ENCODE measurements at places on chromosomes 2 and 18.

- DNase-seq: no peak
These were observed 650 bp upstream of the AFG3L2 start for GRCh38 chr18:12377556-12378197.

- no peak for DNase-seq
These were observed 165.2 kb downstream of the TMEM200C start for GRCh38 chr18:5729983-5730699.

DNA sequence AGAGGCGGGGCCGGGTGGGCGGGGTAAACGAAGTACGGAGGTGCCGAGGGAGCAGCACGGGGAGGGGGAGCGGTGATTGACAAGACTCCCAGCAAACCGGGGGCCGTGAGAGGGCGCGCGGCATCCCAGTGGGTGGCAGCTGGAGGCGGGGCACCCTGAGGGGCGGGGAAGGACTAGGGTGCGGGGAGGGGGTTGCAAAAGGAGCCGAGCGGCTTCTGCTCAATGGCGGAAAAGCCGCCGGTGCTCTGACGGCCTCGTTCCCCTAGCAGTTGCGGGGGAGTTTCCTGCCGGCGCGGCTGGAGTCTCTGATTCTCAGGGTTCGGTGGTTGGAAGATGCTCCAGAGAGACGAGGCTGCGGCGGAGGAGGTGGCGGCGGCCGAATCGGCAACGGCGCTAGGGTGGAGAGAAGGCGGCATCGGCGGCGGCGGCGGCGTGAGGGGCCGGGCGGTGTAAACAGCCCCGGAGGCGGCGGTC, at the start of gene PPM1B:
PPM1B (plus strand) TSS at position 195 of the 474 bp plus-strand sequence. CDS start 32,325 bp downstream, outside the sequence.
- DNase-seq: peak; percentile 99

- no peak for DNase-seq
These were observed 162.2 kb downstream of the CD226 start for GRCh38 chr18:69785466-69785865.

- no peak for DNase-seq
These were observed 52.7 kb downstream of the ABCB11 start for GRCh38 chr2:168978461-168978861.

- no peak for DNase-seq
These were observed 154.2 kb downstream of the DCDC2C start for GRCh38 chr2:3857576-3857975.

- no peak for DNase-seq
These were observed 159.9 kb downstream of the PDE1A start for GRCh38 chr2:182266909-182267308.

DNA sequence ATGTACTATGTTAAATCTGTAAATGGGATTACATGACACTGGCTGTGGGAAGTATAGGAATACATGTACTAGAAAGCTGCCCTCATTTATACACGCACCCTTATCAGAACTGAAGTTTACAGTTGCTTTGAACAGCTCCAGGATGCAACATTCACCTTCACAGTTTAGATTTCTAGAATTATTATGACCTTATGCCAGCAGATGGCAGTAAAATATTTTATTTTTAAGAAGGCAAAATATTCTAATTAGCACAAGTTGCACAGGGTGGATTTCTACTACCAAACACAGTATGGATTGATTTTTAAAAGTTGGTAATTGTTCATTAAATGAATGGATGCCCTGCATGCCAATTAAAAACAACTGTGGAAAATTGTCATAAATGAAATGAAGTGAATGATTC, 670.4 kb downstream of the KCNJ3 start:
- no peak for DNase-seq

GRCh38 chr18:47100212-47100831, 50.0 kb downstream of the HDHD2 start:
- peak; percentile 24 for DNase-seq

DNA sequence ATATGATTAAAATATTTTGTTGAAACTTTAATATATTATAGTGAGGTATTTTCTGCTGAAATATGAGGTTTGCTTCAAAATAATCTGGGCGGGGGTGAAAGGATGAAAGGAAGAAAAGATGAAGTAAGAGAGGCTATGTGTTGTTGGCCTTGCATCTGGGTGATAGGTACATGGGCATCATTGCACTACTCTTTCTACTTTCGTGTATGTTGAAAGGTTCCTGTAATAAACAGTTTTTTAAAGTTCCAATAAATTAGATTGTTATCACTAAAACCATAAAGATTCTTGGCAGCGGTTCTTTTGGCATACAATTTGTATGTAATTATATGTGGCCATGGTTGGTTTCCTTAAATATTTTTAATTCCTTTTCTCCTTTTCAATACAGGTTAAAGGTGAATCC, 23.6 kb upstream of the MSH2 start:
- DNase-seq: no peak

DNA sequence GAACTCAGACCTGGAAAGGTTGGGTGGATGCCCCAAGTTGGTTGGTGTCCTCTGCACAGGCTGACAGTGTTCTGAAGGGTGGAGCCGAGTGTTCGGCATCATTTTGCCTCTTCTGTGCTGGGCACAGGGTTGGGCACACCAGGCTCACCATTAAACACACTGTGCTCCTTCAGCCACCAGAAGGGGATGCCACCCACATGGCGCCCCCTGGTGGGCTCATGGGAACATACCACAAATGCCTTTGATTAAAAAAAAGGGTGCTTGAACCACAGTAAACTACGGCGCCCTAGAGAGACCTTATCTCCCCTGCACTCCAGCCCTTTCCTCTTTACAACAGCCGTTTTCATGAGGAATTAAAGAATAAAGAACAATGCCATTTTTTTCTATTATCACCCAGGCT, 89.4 kb downstream of the CELF4 start:
- DNase-seq: no peak

- no peak for DNase-seq
These were observed 80.5 kb downstream of the GALNT14 start for GRCh38 chr2:31057691-31058090.

GRCh38 chr2:95043300-95044093, 18.0 kb downstream of the MAL start:
- DNase-seq: no peak

DNA sequence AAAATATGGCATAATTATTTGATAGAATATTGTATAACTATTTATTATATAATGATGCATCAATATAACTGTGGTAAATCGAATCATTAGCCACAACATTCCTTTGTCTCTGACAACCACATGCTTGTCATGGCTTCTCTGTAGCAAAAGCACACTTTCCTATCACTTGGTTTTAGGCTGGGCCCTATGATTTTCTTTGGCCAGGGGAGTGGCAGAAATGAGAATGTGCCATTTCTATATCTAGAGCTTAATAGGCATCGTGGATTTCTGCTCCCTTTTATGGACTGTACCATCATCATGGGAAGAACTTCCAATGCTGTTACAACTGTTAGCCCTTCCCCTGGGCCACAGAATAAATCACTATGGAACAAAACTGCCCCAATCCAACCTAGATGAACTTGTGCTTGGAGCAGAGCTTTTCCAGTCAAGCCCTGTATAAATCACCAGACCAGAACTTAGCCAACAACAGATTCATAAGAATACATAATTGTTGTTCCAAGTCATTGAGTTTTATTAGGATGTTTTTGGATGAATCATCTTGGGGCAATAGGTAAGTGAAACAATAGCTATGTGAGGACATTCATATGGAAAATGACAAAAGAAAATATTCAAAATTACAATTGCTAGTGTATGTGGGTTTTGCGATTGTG, 715.8 kb downstream of the ERBB4 start:
- DNase-seq: no peak

DNA sequence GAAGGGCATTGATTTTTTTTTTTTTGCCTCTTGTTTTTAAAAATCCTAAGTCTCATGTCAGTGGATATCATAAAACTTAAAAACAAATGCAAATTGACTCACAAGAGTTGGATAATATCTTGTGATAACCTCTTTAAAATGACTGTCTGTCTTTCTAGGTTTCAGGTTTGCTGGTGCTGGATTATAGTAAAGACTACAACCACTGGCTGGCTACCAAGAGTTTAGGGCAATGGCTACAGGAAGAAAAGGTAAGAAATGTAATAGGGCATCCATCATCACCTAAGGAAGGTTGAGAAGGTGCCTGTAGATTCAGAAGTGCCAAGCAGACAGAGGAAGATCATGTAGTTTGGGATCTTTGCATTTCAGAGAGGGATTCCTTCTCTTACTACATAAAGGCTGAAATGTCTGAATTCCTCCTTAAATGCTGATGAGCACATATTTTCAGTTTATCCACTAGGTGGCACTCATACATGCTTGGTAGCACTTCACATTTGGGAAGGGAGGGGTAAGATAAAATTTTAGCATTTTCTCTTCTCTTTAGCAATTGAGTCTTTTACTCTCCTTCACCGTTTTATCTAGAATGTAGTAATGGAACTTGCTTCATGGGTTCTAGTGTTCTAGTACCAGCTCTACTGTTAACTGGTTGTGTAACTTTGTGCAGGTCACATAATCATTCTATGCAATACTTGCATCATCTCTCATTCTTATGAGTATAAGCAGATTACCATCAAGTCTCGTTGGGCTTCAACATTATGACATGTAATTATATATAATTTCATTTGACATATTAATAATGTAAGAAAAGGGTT, 21.1 kb downstream of the CPS1 start:
- no peak for DNase-seq

GRCh38 chr2:190318931-190319554, 583 bp downstream of the HIBCH start:
- DNase-seq: no peak

- no peak for DNase-seq
These were observed 322.2 kb upstream of the MYT1L start for GRCh38 chr2:2653231-2653630.

GRCh38 chr18:63487676-63488075, 10.9 kb downstream of the SERPINB5 start:
- DNase-seq: no peak

- peak; percentile 93 for DNase-seq
These were observed 12.3 kb downstream of the TEX44 start for GRCh38 chr2:231604685-231605606.

- no peak for DNase-seq
These were observed 13.1 kb upstream of the RAB31 start for GRCh38 chr18:9694952-9695495.

GRCh38 chr2:24809316-24810007, 16.2 kb downstream of the CENPO start:
- no peak for DNase-seq

GRCh38 chr2:43273529-43273928, 47.1 kb upstream of the ZFP36L2 start:
- no peak for DNase-seq

DNA sequence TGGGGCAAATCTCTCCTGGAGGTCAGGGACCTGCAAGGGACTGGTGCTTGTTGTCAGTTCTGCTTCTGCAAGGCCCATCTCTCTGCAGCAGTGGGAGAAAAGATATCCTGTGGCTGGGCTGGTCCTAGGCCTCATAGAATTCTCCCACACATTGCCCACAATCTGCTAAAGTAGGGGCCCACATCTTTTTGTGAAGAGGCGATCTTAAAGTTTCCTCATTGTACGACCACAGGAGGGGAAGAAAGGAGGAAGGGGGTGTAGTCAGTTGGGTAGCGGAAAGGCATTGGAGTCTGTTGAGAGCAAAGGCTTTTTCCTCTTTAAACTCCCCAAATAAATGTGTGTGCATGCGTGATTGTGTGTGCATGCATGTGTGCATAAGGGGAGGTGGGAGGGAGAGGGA, 145.3 kb downstream of the SLC4A3 start:
- no peak for DNase-seq

- DNase-seq: no peak
These were observed 6.7 kb upstream of the CNNM3 start for GRCh38 chr2:96809216-96809882.

DNA sequence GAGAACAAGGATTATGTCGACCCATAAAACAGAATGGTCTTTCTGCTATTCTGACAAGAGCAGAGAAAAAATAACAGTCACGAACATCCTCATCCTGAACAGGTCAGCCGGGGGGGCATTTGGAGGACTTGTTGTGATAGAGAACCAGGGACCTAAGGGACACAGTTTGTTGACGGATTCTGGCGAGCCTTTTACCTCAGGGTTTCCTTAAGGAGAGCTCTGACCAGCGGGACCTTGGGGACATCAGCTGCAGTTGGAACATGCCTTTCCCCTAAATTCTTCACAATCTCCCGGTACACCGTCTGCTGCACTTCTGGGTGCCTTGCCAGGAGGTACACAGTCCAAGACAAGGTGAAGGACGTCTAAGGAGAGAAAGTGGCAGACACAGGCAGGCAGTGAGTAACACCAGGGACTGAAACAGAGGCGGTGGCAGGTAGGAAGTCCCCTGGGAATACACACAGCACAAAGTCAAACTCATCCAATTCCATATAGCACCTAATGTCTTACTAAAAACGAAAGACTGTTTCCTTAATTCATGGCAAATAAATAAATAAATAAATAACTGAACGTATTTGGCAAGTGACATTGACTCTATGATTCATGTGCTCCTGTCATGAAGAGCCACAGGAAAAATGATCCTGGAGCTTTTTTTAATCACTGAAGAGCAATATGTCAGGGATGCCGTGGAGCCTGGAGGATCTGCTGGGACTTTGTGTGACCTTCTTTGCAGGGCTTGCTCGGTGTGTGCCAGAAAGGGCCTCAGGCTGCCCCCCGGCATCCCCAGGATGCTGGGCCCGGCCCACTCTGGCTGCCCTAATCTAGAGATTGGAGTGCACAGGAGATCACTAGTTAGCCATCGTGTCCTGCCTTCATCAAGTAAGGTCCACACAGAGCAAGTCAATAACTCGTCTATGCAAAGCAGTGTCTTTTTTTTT, 24.7 kb downstream of the CYP27C1 start:
- no peak for DNase-seq

GRCh38 chr18:49274188-49274714, 186.2 kb downstream of the DYM start:
- no peak for DNase-seq

DNA sequence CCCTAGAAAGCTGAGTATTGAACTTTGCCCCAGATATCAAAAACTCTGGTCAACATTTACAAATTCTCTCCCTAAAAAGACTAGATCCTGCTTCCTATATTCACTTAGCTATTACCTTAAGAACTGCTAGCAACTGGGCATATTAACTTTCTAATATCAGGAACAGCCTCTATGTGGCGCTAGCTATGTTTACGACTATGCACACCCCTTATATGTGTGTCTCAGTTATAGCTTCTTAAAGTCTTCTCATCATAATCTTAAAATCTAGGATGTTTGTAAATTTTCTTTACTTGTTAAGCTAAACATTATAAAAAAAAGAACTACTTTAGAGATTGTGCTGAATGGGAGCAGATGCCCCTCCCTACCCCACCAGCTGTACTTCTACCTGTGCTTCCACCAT, 1.7 kb upstream of the STAMBP start:
- DNase-seq: no peak

- no peak for DNase-seq
These were observed 70.3 kb downstream of the ASB1 start for GRCh38 chr2:238496756-238497609.

DNA sequence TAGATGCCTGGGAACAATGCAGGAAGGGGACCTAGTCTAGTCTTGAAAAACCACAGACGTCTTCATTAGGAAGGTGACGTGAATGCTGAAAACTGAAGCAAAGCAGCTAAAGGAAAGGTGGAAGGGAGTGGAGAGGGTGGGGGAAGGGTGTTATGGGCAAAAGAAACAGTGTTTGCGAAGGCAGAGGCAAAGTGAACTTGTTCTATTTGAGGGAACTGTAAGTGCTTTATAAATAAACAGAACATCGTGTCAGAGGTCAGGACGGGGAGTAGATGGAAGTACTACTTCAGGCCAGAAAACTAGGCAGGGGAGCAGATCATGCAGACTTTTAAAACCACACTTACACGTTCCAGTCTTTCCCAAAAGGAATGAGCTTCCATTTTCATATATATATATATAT, 57.8 kb downstream of the FASTKD2 start:
- no peak for DNase-seq

- DNase-seq: peak; percentile 63
These were observed 39.5 kb upstream of the CYP1B1 start for GRCh38 chr2:38115216-38116032.

GRCh38 chr18:68409576-68409975, 305.3 kb downstream of the TMX3 start:
- no peak for DNase-seq

GRCh38 chr18:79681484-79682387, 2.1 kb downstream of the CTDP1 start:
- DNase-seq: peak; percentile 71
